ENCODE measurements at places on chromosomes 11 and 22.

DNA sequence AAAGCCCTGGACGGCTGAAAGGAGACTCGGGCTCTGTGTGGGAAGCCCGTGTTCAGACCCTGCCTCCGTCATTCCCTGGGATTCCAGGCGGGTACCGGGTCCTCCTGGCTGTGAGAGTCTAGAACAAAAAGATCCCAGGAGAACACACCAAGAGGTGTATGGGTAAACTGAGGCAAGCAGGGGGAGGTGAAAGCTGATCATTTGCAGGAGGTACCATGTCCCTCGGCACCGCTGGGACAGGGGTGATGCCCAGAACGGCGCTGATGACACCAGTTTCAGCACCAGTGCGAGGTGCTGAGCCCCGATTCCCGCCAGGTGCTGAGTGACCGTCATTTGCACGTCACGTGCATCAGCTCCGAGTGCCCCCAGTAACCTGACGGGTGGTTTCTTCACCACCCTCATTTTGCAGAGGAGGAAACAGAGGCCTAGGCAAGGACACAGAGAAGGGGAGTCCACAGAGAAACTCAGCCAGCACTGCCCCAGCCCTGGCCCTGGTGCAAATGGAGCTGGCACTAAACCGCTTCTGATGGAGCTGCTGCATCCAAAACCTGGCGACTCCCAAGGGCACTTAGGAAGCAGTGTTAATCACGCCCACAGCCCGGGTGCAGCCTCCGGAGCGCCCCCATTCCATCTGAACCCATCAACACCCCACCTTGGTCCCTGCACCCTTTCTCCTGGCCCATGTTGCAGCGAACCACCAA lies 16.8 kb downstream of the MACROD1 start:
- DNase-seq, result no peak

DNA sequence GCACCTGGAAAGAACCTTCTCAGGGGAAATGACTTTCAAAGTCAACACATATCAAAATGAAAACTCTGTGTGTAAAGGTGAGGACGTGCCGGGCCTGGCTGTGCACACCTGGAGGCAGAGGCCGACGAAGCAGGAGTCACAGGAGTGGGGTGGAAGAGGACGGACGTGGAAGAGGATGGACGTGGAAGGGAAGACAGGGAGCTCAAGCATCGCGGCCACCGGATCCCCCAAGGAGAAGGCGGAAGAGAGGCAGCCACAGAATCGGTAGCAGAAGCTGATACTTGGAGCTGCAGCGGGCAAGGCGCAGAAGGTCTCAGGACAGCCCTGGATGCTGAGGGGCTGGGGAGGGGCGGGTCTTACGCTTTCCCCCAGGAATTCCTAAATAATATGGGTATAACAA lies 519.8 kb downstream of the BRD1 start:
- no peak for DNase-seq

DNA sequence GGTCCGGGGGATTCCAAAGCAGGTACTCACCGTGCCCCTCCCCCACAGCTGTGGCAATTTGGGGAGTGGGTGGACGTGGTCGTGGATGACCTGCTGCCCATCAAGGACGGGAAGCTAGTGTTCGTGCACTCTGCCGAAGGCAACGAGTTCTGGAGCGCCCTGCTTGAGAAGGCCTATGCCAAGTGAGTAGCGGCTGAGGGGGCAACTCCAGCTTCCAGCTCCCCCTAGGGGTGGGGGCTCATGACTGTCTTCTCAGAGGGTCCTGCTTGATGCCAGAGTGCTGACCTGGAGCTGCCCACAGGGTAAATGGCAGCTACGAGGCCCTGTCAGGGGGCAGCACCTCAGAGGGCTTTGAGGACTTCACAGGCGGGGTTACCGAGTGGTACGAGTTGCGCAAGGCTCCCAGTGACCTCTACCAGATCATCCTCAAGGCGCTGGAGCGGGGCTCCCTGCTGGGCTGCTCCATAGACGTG lies 4.2 kb downstream of the CAPN1 start:
- no peak for DNase-seq

GRCh38 chr11:47616726-47617416 lies 22.7 kb upstream of the C1QTNF4 start:
- DNase-seq, result peak; percentile 70

- DNase-seq, result no peak
These were observed 4.8 kb downstream of the CYB5R2 start for GRCh38 chr11:7668464-7668863.
